ENCODE measurements at places on chromosomes 12 and 14.
A peak's percentile ranks its signal among the peaks of the same experiment; 100 is the strongest.

DNA sequence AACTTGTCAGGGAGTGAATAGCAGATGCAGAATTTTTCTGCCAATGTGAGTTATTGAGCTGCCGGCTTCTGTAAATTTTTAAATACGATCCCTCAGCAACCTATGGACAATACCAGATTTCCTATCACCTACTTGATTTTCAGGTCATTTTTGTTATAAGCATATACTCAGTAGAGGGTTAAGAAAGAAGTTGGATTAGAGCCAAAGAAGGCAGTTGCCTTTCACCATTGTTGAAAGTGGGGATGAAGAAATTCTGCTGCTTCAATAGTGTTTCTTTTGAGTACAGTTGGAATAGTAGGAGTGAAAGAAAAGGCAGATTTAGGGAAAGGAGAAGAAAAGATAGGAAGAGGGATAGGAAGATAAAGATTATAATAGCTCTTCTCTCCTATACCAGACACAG is 197.1 kb downstream of the ATP23 start:
- ATAC-seq: no peak

DNA sequence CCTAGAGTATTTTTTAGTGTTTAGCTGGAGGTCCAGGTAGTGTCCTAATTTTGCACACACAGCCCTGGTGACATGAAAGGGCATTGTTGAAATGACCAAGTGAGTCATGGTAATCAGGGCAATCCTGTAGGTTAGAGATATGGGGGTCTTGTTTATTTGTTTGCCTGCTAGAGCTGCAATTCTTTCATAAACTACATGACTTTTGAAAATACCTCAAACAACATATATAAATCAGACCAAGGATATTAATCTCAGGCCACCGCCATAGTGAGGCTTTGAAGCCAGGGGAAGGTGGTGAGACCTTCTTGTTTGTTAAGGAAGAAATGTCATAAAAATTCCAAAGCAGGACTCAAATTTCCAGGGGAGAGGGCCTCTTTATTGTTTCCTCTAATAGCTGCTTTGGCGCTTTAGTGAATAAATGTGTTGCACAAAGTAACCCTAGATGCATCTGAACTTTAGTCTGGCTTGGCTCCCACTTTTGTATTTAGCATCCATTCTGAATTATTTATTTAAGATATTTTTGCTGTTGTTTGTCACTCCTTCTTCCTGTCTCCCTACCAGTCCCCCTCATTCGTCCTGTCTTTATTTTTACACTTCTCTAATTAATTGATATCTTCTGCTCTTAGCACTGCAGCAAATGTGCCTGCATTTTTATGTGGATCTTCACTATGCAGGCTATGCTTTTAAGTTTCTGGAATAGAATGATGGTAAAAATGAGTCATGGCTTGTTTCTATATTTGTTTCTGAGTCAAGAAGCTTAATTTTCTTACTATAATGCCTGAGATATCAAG is 430.3 kb downstream of the RAD51B start:
- no peak for ATAC-seq

DNA sequence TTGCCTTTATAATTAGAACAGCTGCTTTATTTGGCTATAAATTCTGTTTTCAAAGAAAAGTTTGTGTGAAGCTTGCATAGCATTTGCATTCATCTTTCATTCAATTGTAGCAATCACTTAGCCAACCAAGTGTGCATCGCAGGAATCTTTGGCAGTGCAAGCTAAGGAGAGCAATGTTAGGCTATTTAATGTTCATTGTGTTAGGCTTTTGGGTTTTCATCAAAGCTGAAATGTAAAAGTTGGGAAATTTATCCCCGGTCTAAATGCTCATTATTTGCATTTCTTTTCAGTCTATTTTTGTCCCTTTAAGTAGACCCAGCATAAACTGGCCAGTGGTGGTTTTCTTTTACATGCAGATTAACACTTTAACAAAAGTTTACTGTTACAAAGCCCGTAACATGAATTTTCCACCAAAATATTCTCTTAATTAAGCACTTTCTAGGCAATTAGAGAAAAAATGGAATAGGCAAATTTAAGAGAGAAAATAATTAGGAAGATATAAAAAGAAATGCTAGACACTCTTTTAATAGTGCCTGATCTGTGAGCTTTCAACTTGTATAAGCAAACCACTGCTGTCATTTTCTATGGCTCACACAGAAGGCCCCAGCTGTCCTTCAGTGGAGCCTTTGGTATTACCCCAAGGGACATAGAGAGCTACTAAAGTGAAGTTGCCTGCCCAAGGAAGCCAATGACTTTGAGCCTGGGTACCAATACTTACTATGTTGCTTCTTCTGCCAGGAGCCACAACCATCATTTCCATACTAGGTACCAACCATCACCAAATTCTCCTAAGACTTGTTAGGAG is 898.9 kb upstream of the SEL1L start:
- no peak for ATAC-seq

DNA sequence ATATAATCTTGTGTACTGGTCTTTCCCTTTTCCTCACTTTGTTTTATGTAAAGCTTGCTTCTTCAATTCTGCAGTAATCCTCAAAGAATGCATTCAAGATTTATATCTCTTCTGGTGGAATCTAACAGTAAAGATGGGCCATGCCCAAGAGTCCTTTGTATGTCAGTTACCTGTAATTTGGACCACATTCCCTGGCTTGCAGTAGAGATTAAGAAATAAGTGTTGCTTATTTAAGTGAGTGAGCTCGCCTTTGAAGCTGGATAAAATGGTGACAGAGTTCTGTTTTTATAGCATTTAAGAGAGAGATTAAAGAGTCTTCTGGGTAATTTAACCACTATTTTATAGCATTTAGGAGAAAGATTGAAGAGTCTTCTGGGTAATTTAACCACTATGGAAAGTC is 262.1 kb upstream of the ATP2B1 start:
- no peak for ATAC-seq

DNA sequence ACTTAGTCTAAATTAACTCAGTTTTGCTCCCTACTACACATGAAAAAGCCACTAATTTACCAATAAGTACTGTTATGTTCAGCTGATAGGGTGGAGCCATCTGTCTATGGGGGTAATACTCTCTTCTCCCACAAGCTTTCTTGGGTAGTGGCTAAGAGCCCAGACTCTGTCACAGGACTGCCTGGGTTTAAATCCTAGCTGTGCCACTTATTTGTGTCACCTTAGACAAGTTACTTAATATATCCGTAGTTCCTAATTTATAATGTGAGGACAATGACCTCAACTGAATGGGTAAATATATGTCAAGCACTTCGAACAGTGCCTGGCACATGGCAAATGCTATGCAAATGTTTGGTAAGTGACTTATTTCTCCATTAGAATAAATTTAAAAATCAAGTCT is 185.6 kb downstream of the DACT1 start:
- ATAC-seq: no peak

DNA sequence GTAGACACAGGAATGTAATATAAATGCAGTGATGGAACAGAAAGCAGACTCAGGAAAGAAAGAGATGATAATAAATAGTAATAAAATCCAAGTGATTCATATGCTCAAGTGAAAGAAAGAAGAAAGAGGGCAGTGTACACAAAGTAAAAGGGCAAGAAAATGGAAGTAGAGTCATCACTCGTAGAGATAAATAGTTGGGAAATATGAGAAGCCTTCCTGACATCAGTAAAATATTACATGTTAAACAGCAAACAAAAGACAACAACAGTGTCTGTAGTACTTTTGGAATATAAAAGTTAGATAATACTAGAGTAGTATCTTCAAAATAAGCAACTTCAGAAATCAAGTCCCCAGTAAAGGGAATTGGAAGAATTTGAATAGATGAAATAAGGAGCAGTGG is 412.3 kb downstream of the RAD51B start:
- no peak for ATAC-seq

GRCh38 chr12:57261428-57261865 is 10.5 kb upstream of the STAC3 start:
- no peak for ATAC-seq

GRCh38 chr14:103319422-103319821 is 14.6 kb upstream of the EIF5 start:
- ATAC-seq: no peak

DNA sequence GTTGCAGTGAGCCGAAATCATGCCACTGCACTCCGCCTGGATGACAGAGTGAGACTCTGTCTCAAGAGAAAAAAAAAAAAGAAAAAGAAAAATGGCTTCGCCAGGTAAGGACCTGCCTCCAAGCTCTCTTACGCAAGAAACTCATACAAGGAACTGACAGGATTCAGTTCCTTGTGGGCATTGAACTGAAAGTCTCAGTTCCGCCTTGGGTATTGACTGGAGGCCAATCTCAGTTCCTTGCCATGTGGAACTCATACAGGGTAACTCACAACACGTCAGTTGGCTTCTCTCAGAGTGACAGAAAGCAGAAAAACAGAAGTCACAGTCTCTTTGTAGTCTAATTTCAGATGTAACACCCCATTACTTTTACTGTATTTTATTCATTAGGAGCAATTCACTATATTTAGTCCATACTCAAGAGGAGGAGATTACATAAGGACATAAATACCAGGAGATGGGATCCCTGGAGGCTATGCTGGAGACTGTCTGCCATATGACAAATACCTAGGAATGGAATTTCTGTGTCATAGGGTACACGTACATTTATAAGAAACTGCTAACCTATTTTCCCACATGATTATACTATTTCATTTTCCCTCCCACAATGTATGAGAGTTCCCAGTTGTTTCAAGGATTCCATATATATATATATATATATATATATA is 11.4 kb upstream of the NOPCHAP1 start:
- peak; percentile 41 for ATAC-seq

DNA sequence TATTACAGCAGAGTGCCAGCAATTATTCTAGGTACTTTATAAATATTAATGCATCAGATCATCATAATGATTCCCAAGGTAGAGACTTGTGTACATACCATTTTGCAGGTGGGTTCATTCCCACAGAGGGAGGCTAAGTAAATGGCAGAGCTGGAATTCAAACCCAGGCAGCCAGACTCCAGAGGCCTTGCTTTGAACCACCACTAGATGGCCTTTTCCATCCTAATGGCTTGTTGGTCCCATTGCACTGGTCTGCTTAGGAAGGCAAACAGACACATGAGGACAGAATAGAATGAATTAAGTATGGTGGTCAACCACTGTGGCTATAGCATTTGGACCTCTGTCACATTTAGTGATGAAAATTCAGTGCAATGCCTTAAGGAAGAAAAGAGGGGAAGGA is 158.7 kb downstream of the METTL25 start:
- no peak for ATAC-seq

- ATAC-seq: peak; percentile 80
These were observed 456.9 kb upstream of the TMEM132C start for GRCh38 chr12:127810041-127810440.

DNA sequence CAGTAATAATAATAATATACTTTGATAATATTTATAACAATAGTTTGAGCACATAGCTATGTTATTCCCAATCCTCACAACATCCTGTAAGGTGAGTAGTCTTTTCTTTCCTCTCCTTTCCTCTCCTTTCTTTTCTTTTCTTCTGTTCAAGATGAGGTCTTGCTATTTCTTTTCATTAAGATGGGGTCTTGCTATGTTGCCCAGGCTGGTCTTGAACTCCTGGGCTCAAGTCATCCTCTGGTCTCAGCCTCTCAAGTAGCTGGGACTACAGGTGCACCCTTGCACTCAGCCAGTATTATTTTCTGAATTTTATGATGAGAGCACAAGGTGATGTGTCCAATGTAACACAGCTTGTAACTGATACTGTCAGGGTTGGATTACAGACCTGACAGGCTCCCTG is 134.6 kb downstream of the OTOGL start:
- ATAC-seq: no peak

DNA sequence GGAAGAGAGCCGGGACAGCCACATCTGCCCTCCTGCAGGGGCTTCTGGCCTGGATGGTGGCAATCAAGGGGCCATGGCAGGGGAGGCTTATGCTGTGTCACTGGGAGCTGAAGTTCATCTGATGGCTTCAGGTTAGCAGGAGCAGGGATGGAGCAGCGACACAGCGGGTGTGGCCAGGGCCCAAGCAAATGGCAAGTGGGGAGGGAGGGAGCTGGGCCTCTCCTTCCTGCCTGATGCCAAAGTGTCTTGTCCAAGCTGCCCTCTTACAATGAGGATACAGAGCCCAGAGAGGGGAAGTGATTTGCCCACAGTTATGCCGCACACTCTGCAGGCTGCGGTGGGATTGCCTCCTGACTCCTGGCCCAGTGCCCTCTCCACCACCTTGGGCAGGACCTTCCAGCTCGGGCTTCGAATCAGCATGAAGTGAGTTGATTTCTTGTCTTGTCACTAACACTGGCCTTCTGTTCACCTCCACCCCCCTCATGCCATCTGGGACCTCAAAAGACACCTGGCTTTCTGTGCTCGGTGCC is 51.3 kb downstream of the IQSEC3 start:
- ATAC-seq: no peak

DNA sequence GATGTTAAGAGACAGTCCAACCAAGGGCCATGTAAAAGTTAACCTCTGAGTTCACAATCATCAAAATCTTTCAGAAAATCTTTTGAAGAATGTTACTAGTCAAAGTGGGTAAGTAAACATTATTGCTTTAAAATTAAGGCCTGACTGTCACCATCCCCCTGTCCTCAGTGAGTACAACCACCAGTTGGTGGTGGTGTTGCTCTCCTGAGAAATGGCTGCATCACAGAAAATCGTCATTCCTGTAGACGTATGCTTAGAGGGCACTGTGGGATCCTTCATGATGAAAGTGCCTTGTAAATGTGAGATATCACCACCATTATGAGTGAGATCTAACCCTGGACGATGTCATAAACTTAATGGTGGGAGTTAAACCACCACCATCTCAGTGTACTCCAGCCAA is 451.2 kb downstream of the RPS29 start:
- no peak for ATAC-seq

DNA sequence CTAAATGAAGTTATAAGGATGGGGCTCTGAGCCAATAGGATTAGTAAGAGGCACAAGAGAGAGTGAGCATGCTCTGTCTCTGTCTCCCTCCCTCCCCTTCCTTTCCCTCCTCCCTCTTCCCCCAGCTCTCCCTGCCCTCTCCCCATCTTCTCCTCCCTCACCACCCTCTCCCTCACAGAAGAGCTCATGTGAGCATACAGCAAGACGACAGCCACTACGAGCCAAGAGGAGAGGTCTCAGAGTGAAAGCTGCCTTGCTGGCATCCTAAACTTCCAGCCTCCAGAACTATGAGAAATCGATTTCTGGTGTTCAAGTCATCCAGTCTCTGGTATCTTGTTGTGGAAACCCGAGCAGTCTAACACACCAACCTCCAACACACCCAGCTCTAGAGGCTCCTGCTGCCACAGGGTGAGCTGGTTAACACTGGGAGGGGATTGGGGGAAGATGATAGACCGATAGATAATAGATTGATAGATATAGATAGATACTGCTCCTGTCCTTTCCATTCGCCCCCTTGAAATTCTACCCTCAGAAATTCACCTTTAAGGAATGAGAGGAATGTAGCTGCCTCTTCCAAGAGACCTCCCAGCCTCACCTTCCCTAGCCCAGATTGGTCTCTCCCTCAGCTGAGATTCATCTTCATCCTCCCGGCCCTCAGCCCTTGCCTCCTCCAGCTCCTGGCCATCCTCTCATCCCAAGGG is 25.8 kb upstream of the ACTN1 start:
- no peak for ATAC-seq

- no peak for ATAC-seq
These were observed 12.4 kb upstream of the NRXN3 start for GRCh38 chr14:78157494-78158437.

GRCh38 chr12:24742378-24742777 is 206.5 kb downstream of the BCAT1 start:
- peak; percentile 60 for ATAC-seq

All from gastroesophageal sphincter (tissue), 4 donors.